ENCODE measurements at places on chromosomes 4 and X.

DNA sequence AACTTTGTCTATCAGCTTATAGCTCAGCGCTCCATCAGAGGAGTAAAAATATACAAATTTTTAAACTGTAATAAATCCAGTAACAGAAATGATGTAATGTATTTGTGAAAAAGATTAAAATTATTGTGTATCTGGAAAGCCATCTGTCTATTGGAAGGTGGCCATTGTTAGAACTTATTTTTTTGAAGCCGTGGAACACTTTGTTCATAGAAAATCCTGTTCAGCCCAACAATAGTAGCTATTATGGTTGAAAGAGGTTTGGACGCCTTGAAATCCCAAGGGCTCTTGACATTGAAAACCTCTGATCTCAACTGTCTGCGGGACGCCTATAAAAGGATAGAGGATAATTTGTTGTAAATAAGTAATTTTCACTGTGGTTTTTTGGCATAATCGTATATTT is 98.3 kb downstream of the RAPGEF2 start:
- DNase-seq = no peak

DNA sequence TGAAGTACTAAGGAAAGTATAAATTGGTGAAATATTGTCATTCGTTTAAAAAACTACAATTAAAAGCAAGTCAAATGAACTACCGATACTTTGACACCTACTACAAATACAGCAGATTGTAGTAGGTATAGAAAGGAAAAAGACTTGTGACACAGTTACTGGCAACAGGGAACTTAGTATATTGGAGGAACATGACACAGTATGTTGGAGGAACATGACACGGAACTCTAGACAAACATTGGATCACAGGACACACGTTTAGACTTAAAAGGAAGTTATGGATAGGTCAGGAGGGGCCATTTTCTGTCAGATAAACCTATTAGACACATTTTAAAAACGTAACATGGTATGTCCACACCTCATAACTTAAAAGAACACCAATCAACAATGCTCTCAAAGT is 132.5 kb downstream of the APBB2 start:
- DNase-seq = no peak

DNA sequence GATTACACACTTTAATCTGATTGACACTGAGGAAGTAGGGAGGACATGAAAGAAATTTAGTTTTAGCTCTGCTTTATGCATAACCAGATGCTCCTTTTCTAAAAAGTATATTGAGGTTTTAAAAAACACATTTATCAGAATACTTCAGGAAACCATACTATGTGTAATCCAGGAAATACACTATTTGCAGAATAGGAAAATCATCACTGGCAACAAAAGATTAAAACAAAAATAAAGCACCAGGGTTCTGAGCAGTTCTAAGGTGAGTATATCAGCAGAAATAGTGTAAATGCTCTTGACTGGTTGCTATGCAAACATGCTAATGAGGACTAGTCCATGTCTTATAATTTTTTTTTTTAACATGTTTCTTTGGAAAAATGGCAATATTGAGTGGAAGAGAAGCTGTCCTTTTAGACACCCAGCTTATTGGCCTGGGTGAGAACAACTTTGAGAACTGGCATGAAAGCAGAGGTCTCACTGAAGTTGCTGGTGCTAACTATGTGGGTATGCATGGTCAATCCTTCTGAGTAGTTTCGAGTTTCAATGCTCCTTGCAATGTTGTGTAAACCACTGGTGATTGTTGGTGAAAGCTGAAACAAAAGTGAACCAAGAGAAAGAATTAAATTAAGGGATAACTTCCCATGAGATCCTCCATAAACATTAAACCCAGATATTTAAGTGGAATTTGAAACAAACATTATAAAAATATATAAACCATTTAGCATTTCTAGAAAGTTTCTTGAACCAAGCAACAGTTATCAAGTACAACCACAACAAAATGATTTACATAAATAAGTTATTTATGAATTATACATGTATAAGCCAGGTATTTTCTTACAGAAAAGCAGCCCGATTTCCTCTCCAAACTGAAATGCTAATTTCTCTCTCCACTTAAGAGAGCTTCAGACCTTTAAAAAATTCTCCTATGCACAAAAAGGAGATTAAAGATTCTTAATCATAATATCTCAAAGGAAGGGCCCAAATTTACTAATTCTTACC is 20.4 kb upstream of the SCD5 start:
- DNase-seq = no peak

DNA sequence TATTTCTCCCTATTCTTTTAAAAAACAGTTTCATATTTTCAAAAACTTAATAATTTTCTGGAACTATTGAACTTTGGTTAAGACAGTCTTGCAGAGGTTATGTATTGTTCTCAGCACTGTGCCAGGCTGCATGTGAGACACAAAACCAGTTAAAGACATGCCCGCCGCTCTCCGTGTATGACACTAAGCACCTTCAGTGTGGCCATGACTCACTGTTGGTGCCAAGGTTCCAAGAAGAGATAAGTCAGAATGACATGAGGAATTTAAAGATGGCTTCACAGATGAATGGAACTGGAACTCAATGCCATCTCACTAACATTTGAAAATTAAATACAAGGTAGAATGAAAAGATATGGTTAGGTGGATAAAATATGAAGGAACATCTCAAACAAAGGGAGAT is 525.5 kb upstream of the ZFP42 start:
- DNase-seq = no peak

GRCh38 chrX:137118136-137118535 is 84.3 kb upstream of the GPR101 start:
- DNase-seq = no peak

GRCh38 chr4:52096048-52096447 is 44.9 kb downstream of the SPATA18 start:
- no peak for DNase-seq

Data from stromal cell of bone marrow (primary cell).